NCI-H1694 treated with DMSO at 0.1 percent for 48 hours (cell line): ENCODE measurements at places on chromosomes 12 and 14.
A peak's percentile ranks its signal among the peaks of the same experiment; 100 is the strongest.

DNA sequence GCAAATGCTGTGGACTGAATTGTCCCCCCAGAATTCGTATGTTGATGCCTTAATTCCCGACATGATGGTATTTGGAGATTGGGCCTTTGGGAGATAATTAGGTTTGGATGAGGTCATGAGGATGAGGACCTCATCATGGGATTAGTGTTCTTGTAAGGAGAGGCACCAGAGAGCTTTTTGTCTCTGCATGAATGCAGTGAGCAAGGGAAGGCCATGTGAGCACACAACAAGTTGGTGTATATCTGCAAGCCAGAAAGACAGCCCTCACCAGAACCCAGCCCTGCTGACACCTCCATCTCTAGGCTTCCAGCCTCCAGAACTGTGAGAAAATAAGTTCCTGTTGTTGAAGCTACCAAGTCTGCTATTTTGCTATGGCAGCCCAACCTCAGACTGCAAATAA lies 51.9 kb upstream of the SMCO2 start:
- DNase-seq: no peak

DNA sequence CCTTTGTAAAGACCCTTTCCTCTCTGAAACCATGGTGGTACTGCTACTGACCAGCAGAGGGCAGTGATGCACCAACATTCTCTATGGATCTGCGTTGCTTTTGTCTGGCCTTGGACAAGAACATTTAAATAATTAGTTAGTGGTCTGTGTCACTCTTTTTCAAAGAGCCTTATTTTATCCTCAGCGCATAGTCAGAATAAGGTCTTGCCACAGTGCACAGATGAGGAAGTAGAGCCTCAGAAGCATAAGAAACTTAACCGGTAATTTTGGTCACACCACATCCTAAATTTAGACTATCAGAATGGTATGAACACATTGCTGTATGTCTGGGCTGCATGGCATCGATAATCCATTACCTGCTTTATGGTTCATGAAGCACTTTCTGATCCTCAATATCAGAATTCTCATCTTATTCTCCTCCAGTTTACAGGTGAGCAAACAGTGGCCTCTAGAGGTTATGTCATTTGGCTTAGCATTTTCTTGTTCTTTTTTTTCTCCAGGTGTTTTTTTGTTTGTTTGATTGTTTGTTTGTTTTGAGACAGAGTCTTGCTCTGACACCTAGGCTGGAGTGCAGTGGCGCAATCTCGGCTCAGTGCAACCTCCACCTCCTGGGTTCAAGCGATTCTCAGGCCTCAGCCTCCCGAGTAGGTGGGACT lies 23.7 kb upstream of the IFT81 start:
- peak; percentile 83 for DNase-seq

DNA sequence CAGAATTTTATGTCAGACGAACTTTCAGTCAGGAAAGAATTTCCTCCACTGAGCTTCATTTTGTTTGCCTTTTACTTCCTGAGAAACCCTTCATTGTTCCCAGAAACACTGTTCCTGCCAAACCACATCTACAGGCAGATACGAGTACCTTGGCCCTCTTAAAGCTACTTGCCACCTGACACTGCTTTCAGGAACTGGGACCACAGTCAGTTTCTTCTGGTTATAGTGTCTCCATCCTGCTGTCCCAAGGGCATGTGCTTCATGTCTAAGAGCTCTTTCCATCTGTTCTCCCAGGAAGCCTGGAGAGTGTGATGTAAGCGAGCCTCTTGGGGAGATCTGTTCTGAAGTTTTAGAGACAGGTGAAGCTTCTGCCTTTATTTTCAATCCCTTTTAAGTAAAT lies 161.7 kb upstream of the PLEKHA5 start:
- DNase-seq: no peak

DNA sequence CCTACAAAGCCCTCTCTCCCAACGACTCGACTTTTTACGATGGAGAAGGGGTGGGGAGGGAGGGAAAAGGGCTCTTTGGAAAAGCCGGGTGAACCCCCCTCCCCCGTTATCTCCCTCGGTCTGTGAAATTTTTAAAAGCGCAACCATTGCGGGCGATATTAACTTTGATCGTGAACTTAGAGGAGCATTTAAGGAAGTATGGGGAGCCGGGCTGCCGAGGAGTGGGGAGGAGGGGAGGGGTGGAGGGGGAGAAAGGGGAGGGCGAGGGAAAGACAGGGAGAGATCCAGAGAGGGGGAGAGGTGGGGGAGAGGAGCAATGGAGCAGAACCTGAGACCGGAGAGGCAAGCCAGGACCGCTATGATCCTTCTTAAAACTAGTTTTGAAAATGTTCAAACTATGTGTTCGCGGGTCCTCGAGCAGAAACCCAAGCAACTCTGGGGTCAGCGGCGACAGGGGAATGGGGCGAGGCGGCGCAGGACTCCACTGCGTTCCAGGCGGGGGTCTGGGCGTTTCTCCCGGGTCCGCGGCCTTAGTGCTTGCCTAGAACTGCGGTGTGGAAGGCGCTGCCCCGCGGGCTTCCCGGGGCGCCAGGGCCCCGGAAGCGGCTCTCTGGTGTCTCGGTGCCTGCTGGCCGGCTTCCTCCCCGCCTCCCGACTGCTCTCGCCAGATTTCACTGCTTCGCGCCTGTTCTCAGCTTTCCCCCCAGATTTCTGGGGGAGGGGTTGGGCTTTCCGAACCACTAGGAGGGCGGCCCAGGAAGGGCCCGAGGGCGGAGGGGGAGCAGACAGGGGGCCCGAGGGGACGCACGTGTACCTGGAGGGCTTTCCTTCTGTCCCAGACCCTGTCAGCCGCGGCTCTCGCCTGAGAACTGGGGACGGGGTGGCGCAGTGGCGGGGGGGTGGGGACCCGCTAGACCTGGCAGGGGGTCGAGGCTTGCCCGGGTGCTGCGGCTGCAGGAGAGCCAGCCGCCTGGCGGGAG lies at the start of gene HOTAIR:
Gene HOTAIR, minus strand, starts transcription at position 871 of the 980 bp plus-strand sequence.
- no peak for DNase-seq

DNA sequence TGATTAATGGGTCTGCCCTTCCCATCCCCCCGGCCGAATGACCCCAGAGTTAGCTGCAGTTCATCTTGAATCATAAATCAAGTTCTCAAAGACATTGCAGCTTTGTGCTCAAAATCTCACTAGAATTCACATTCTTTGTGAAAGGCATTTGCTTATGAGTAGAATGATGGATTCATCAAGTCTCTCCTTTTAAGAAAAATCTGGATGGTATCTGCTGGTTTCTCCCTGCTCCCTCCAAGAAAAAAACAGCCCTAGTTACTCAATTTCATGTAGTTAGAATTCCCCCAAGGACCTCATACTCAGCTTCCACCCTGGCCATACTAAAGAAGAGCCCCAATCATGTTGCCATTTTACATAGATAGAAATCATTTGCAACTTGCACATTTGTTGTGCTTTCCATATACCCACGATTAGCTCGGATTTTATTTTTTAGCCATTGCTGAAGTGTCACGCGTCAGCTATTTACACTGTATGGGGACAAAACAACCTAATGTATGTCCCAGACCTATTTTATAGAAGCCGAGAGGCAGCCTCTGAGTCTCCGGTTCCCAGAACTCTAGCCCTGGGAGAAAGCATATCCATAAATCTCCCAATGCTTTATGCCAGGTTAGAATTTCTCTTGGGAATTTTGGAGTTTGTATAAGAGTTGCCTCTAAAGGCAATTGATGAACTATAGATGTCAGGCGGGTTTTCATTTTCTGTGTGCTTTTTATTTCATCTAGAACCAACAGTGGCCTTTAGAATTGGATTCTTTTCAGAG lies 299.5 kb downstream of the ZFP36L1 start:
- DNase-seq: no peak

DNA sequence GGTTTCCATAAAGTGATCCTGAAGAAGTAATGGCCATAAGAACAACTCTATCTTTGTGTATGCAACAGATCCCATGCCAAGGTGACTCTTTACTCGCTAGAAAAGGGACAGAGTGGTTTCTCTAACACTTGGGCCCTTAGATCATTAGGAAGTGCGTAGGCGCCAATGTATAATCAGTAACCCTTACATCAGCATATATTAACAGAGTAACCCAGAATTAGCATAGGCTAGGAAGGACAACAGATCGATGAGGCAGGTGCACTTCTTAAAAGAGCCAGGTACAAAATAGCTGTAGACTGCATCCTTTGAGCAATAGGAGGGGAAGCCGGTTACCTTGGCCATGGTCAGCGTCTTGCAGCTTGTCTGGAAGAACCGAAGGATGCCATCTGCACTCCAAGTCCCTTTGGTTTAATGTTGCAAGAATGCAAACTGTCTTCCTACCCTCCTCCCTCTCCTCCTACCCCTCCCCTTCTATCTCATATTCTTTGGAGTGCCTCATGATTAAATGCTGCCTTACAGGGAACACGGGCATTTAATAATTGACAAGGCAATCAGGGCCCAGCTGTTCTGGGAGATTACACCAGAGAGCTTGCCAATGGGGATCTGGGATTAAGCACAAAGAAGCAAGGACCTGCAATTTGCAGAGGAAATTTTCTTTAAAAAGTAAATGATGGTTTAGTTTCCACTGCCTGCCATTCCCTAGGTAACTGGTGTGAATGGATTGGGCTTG lies 8.0 kb downstream of the GSG1 start:
- no peak for DNase-seq
